Tongue (tissue), 3 donors: ENCODE measurements at places on chromosomes 5 and 9. TPM values are rescaled to one million over a fixed set of nuclear protein-coding genes. Genes with fewer than 3 reads are reported as not detected.
A peak's percentile ranks its signal among the peaks of the same experiment; 100 is the strongest.

The TMEM232 gene
- total RNA-seq: 3.8 TPM

The PCDHB14 gene
- total RNA-seq: 7.8 TPM

- DNase-seq: peak; percentile 78
Measured at GRCh38 chr5:159442206-159442850, 112.0 kb upstream of the IL12B start.

- peak; percentile 84 for DNase-seq
Measured at GRCh38 chr9:78294290-78295176, 2.4 kb upstream of the PSAT1 start.

The GRXCR2 gene
- total RNA-seq: not detected

The SMIM27 gene
- 3.4 TPM for total RNA-seq

DNA sequence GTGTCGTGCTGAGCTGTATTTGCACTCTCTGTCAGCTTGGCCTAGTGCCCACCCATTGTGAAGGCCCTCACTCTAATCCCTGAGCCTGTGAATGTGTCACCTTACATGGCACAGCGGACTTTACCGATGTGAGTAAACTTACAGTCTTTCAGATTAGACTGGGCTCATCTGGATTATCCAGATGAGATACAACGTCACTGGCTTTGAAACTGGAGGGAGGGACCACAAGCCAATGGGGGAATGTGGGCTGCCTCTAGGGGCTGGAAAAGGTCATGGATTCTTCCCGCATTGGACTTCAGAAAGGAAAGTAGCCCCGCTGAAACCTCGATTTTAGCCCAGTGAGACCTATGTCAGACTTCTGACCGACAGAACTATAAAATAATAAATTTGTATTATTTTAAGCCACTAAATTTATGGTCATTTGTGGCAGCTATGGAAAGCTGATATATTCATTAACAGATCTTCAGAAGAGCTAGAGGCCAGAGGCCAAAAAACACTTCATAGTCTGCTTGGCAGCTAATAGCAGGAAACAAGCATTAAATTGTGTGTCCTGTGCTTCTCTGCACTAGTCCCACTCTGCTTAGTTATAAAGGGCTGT, 139.0 kb upstream of the GAS1 start:
- peak; percentile 25 for DNase-seq

The KIAA1958 gene
- 5.8 TPM for total RNA-seq

GRCh38 chr5:52705720-52706119, 82.0 kb upstream of the ITGA1 start:
- DNase-seq: no peak

- no peak for DNase-seq
Measured at GRCh38 chr5:179266291-179267070, 78.8 kb downstream of the ADAMTS2 start.

DNA sequence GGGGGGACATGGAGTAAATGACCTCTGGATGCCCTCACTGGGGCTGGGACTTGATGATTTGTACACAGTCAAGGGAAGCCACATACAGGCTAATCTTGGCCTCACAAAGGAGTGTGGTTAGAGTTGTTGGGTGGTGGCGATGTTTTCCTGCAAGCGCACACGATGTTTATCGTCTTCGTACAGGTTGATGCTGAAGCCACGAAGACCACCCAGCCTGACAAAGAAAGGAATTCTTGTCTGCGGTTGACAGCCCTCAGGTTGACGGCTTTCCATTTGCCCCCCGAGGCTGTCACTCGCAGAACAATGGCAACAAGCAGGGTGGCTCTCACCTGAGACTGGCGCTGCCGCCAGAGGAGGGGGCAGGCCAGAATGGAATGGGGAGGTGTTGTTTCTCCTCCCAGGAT, 14.1 kb upstream of the XPA start:
- DNase-seq: peak; percentile 8

The FLT4 gene
- total RNA-seq: 21.8 TPM

DNA sequence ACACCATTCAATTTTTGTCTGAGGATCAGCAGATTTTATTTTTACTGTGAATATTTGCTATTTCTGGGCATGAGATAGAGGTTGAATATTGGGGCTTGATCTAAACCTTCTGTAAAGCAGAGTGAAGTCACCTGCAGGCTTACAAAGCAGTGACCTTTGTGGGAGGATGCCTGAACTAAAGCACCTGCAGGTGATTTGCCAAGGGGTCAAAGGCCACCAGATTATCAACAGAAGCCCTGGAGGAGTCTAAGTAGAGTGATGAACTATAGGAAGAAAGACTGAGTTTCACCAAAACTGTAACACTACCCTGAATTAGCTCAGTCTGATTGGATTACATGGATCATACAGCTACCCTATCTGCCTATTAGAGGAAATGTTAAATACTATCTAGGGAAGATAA, 144.3 kb upstream of the PRLR start:
- no peak for DNase-seq

DNA sequence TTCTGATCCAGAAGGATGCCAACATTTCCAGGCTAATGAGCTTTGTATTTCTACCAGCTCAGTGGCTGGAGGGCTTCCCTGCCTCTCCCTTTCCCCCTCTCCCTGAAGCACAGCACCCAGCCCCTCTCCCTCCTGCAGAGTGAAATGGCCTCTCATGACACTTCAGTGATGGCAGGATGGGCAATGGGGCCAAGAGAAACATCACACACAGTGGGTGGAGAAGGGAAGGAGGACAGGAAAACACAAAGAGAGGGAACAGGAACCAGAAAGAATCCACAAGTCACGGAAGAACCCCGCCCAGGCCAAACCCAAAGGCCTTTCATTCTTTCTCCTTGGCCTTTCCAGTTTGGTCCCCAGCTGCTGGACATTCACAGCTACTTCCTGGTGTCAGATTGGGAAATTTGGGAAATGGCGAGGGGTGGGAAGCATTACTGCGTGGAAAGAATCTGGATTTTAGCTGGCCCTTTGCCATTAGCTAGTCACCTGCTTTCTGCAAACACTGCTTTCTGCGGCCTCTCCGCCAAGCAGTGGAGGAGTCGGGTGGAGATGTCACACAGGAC, 82.6 kb downstream of the GLDC start:
- no peak for DNase-seq

- DNase-seq: no peak
Measured at GRCh38 chr9:112856843-112857242, 33.8 kb downstream of the SLC46A2 start.

- peak; percentile 63 for DNase-seq
Measured at GRCh38 chr5:54637654-54638053, 120.1 kb downstream of the SNX18 start.

The LHX3 gene
- not detected for total RNA-seq

DNA sequence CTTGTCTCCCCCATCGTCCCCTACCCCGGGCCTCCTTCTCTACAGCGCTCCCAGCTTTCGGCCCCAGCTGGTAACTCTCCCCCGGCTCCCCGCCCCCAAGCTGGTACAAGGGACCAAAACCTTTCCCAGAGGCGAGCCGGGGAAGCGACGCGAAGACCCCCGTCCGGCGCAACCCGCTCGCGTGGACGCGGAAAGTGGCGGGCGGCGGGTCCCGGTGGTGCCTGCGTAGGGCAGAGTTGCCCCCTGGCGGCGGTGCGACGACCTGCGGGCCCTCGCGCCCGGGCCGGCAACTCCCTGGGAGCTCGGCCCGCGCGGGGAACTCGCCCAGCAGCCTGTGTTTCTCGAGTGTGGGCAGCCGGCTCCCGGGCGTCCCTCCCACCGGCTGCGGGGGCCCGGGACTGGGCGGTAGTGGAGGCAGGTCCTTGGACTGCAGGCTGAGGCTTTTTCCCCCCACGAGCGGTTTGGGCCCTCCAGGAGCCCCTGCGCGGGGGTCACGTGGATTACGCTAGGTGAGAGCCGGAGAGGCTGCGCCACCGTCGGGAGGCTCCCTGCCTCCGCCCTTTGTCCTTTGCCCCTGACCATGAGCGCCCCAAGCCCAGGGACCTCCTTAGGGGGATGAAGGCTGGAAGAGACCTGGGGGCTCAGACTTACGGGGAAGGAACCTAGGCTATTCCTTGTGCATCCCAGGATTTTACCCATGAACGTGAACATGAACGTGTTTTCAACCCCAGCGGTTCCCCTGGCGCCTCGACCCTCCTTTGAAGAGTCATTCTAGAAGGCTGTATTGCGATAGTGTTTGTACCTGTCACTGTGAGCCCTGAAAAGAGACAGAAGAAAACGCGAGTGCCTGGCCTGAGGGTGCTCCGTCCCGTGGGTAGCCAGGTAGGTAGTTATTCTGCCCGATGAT, 2.9 kb upstream of the FOXD1 start:
- peak; percentile 80 for DNase-seq

DNA sequence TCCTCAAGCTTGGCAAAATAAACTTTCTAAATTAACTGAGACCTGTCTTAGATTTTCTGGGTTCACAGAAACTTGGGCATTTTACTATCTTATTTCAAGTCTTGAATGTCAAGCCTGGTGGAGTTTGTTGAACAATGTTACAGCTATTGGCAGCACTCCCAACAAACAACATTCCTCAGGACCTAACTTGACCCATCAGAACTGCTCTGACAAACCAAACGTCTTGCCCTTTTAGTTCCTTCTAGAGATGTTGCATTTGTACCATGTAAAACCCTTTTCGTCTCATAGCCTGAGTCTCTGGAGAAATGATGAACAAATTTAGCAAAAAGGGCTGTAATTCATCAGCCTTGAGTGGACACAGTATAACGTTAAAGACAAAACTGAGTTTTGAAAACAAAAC, 51.1 kb downstream of the GNA14 start:
- no peak for DNase-seq

The GFI1B gene
- total RNA-seq: 0.51 TPM

- DNase-seq: peak; percentile 72
Measured at GRCh38 chr5:109688630-109688969, 1.1 kb upstream of the MAN2A1 start.

The TMCO6 gene
- total RNA-seq: 17.8 TPM

The TEK gene
- 28.7 TPM for total RNA-seq

GRCh38 chr9:112789473-112789872, 38.9 kb downstream of the SNX30 start:
- DNase-seq: peak; percentile 52

DNA sequence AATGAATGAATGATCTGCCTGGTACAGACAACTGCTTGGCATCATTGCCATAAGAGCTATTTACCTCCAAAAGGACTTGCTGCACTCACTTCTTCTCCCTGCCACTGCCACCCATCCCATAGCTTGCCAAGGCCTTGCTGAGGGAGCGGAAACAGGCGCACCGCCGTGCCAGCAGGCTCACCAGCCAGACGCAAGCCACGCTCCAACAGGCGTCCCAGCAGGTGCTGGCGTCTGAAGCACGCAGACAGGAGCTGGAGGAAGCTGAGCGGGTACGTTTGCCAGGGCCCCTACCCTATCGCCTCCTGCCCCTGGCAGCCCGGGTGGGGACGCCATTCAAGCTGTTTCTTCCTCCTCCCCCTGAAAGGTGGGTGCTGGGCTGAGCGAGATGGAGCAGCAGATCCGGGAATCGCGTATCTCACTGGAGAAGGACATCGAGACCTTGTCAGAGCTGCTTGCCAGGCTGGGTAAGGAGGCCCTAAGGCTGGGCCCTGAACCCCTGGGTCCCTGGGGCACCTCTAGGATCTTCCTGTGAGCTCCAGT, 8.9 kb upstream of the AIF1L start:
- DNase-seq: no peak

The JAKMIP2 gene
- total RNA-seq: 8.2 TPM

DNA sequence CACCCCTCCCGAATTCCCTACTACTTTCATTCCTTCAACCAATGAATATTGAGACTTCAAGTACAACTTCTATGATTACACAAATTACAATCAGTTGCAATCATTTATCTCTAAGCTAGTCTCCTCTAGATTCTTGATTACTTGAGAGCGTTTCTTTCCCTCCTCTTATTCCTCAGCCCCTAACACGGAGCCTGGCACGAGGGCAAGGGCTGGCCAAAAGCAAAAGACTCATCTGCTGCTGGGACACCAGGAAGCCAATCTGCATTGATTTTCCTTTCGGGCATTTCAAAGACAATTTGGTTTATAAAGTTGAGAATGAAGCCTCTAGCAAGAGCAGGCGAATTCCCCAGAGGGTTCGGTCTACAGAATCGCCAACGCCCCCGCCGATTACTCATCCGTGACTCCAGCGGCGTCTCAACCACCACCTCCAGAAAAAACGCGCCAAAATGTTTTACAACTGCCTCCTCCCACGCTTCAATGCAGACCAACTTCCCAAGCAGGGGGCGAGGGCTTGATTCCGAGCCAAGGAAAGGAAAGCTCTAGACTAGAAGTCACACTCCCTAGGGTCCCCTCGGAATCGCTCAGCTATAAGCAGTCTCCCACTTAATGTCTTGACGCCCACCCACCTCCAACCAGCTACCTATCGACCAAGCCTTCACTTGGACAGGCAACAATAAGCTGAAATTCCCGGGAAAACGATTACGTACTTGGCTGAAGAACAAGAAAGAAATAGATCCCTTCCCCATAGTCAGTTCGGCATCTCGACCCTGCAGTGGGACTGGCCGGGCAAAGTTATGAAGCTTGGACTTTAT, 1.5 kb downstream of the PCSK1 start:
- DNase-seq: no peak

The GPRIN1 gene
- total RNA-seq: 0.72 TPM

DNA sequence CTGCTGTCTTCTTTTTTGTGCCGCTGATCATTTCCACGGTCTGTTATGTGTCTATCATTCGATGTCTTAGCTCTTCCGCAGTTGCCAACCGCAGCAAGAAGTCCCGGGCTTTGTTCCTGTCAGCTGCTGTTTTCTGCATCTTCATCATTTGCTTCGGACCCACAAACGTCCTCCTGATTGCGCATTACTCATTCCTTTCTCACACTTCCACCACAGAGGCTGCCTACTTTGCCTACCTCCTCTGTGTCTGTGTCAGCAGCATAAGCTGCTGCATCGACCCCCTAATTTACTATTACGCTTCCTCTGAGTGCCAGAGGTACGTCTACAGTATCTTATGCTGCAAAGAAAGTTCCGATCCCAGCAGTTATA, 17.1 kb downstream of the F2R start:
- no peak for DNase-seq

DNA sequence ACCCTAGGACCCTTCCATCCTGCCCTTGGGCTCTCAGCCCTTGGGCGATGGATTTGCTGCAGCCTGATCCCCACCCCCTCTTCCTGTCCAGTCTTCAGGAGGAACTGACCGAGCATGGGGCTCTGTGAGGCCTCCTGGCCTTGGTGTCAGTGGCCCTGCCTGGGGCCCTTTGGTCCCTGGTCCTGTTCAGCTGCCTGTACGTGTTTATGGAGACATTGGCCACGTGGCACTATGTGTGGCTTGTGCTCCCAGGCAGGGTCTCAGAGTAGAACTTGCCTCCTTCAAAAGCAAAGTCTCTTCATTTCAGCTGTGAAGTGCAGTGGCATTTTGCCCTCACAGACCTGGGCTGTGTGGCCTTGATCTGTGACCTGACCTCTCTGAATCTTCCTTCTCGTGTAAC, 11.1 kb downstream of the FCN2 start:
- no peak for DNase-seq

- DNase-seq: no peak
Measured at GRCh38 chr5:123771715-123772114, 259.7 kb downstream of the CSNK1G3 start.

The PNPLA7 gene
- 1.5 TPM for total RNA-seq

GRCh38 chr5:137584262-137584661, 85.1 kb upstream of the SPOCK1 start:
- no peak for DNase-seq

DNA sequence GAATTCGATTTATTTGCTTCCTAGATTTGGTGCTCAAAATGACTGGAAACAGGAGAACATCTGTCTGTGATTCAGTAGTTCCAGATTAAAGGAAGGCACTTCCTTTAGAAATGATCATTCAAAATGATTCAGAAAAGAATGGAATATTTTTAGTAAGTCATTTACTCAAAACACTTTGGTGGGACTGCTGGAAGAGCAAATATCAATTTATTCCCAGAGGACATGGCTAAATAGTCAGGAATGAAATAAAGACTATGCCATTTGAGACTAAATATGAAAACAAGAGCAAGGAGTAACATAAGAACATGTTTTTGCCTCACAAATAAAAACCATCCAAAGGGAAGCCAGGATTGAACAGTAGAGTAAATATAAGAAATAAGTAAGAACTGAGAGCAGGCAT, 138.6 kb upstream of the RASA1 start:
- DNase-seq: no peak
